NCI-H774 (cell line): ENCODE measurements at places on chromosomes 11 and 22.

- DNase-seq: no peak
Measured at GRCh38 chr11:5275369-5276110, 5.8 kb upstream of the HBE1 start.

DNA sequence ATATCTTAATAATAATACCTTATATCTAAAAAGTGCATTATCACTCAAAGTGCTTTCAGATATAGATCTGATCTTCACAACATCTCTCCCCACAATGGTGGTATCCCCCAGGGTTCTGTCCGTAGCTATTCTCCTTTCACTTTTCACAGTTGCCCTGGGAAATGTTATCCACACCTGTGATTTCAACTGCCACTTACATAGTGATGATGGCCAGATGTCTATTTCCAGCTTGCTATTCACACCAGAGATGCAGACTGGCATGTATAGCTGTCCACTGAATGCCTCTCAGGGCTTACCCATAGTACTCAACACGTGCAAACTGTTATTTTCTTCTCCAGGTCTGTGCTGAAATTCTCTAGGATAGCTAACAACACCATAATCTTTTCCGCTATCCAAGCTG, 724.7 kb downstream of the DLG2 start:
- no peak for DNase-seq

- no peak for DNase-seq
Measured at GRCh38 chr11:103294516-103294915, 185.3 kb downstream of the DYNC2H1 start.

- no peak for DNase-seq
Measured at GRCh38 chr11:119148720-119149017, 183 bp upstream of the ABCG4 start.

GRCh38 chr11:16136792-16137390, 219.5 kb downstream of the SOX6 start:
- no peak for DNase-seq
